ENCODE measurements at places on chromosomes 1 and 21.

GRCh38 chr1:111649648-111650047, 30.1 kb downstream of the RAP1A start:
- no peak for DNase-seq

DNA sequence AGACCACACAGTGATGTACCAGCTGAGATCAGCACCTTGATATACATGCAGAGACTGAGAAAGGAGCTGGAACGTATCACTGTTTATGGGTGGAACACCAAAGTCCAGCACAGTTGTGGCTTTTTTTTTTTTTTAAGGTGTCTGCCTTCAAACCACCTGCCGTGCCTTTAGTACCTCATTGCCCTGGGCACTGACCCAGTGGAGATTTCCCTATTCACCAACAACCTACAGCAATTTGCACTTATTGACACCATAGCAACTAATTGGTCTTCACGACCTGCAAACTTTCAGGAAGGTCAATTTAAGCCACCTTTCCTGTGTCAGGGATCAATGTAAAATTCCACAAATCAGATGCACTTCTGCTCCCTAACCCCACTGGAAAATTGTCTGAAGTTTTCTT, 181.6 kb upstream of the ADGRL2 start:
- no peak for DNase-seq

- DNase-seq, result no peak
Observed at GRCh38 chr1:209389975-209390374, 193.5 kb upstream of the CAMK1G start.

GRCh38 chr1:71829346-71829745, 453.0 kb downstream of the NEGR1 start:
- DNase-seq, result no peak

DNA sequence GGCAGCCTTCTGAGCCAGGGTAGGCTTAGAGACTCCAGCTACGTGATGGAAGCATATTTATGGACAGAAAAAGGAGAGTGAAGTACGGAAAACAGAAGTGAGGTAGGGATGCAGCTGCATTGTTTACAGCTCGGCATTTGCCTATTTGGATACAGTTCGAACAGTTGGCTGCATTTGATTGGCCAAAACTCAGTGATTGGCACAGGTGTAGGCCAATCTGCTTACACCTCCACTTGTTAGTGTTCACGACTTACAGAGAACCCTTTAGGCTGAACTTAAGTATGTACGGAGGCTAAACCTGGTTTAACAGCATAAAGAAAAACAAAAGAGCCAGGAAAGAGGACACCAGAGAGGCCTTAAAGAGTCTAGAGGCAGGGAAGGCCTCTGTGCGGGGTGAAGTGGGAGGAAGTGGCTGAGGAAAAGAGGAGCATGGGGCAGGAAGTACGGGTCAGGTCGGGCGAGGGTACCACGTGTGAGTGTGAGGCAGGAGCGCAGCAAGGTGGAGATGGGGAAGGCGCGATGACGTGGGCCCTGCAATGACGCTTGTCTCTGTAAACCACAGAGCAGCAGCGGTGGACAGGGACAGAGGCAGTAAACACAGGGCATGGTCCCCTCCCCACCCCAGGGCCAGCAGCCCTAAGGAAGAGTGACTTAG, 32.0 kb downstream of the RSPH1 start:
- DNase-seq, result peak; percentile 63

DNA sequence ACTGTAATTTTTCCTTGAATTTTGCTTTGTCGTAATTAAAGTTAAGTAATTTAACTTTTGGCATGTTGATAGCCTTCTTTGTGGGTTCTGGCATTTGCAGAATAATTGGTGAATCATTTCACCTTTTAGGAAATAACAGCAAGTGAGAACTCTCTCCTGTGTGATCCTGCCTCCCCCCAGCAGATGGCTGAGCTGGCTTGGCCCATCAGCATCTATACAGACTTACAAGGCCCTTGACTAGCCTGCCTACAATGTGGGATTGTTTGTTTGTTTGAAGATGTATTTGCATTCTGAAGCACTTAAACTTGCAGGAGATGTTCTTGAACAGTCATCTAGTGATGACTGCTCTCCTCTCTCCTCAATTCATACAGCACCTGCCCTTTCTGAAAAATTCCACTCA, 55.9 kb downstream of the MACO1 start:
- DNase-seq, result no peak

DNA sequence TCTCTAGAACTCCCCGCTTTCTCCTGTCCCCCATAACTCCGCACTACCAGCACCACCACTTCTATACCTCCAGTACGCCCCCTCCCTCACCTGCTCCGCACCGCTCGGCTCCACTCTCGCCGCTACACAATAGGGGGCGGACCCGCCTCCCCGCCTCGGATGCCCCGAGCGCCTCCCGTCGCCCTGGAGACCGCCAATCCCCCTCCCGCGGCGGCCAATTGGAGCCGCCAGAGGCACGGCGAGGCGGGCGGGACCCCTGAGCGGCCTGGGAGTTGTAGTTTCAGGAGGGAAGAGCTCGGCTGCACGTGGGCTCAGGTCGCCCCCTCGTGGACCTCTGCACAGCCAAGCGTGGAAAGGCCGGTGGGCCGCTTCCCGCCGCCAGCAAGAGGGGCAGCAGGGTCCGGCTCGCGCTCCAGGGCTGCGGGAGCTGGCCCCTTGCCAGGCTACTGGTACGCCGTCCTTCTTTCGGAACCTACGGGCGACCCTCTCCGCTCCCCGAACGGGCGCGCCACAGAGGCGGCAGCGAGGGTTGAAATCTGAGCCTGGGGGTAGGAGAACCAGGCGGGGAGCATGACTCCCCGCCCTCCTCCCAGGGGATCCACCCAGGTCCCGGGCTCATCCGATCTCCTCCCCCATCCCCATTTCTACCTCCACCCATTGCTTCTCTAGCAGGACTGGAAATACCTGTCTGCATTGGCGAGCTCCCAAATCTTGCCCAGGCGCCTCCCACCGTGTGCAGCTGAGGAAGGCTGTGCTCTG, at the start of gene IGSF9:
Gene IGSF9, minus strand, starts transcription at position 131 of the 759 bp plus-strand sequence. CDS start 2,159 bp downstream, outside the sequence.
- peak; percentile 73 for DNase-seq
